ENCODE measurements at places on chromosomes 16 and 17.
A peak's percentile ranks its signal among the peaks of the same experiment; 100 is the strongest.

GRCh38 chr17:65065906-65066305 is 9.4 kb upstream of the GNA13 start:
- no peaks in the 10 kb centered on the region for H3K4me1 ChIP-seq
- no peaks in the 10 kb centered on the region for H3K36me3 ChIP-seq
- H3K4me3 ChIP-seq: no peak overlapping the region
- peaks cover 15% of the 10 kb centered on the region for H3K27me3 ChIP-seq
- DNase-seq: no peak
- H3K27ac ChIP-seq: no peak overlapping the region

DNA sequence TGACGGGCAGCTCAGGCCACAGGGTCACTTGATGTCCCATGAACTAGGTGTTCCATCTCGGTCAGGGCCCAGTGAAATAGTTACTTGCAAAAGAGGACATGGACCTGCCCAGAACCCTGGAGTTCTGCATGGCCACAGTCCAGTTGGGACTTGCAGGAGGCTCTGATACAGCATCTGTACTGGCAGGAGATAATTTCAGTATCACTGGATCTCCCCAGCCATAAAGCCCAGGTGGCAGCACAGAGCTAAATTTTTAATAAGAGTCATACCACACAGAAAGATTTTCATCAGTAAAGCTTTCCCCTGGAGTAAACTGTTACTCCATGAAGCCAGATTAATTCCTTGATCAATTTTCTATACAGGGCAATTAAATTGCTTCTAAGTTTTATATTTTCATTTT is 18.0 kb upstream of the SLC16A5 start:
- H3K27ac ChIP-seq: peak overlapping the region; percentile 68
- H3K36me3 ChIP-seq: peaks cover 2% of the 10 kb centered on the region
- no peaks in the 10 kb centered on the region for H3K27me3 ChIP-seq

- H3K36me3 ChIP-seq: no peaks in the 10 kb centered on the region
- H3K27ac ChIP-seq: no peak overlapping the region
- no peak for DNase-seq
- H3K27me3 ChIP-seq: no peaks in the 10 kb centered on the region
These were observed 118.8 kb downstream of the NLK start for GRCh38 chr17:28161311-28161710.

DNA sequence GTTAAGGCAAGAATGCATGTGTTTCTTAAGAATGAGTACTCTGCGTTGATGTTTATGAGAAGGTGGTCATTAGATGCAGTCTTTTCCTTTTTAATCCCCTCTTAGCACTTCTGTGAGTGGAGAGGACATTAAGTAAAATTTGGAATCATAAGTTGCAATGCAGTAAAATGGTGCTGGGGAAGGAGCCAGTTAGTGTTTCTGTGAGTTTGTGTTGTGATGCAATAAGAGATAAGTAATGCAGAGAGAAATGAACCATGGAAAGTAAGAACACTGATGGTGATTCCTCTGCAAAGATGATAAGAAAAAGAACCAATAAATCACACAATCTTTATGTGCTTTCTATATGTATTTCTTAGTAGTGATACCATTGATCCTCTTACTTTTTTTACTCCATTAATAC is 20.0 kb downstream of the ABHD15 start:
- no peak for DNase-seq
- H3K4me3 ChIP-seq: no peak overlapping the region
- no peaks in the 10 kb centered on the region for H3K27me3 ChIP-seq
- H3K36me3 ChIP-seq: peaks cover 29% of the 10 kb centered on the region
- no peak overlapping the region for H3K27ac ChIP-seq

- H3K4me1 ChIP-seq: peaks cover 14% of the 10 kb centered on the region
- no peak overlapping the region for H3K4me3 ChIP-seq
- no peak overlapping the region for H3K27ac ChIP-seq
- no peaks in the 10 kb centered on the region for H3K36me3 ChIP-seq
These were observed 19.1 kb upstream of the APOH start for GRCh38 chr17:66248285-66248684.

DNA sequence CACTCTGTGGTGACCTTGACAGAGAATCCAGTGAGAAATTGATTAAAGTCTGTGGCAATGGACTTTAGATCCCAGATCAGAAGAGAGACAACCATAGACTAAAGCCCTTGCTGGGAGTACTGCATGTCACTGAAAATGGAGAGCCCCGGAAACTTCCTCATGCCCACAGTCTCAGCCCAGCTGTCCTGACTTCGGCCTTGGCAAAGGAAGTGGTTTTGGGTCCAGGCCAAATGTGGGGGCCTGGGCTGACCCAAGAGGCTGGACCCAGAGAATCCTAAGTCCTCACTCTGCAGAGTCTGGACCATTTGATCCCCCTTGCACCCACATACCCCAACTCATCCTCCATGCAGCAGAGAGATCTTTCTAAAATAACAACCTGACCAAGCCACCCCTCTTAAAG is 4.7 kb upstream of the BEAN1 start:
- DNase-seq: no peak
- no peak overlapping the region for H3K4me3 ChIP-seq
- no peaks in the 10 kb centered on the region for H3K36me3 ChIP-seq
- H3K4me1 ChIP-seq: peaks cover 3% of the 10 kb centered on the region
- H3K27ac ChIP-seq: no peak overlapping the region

DNA sequence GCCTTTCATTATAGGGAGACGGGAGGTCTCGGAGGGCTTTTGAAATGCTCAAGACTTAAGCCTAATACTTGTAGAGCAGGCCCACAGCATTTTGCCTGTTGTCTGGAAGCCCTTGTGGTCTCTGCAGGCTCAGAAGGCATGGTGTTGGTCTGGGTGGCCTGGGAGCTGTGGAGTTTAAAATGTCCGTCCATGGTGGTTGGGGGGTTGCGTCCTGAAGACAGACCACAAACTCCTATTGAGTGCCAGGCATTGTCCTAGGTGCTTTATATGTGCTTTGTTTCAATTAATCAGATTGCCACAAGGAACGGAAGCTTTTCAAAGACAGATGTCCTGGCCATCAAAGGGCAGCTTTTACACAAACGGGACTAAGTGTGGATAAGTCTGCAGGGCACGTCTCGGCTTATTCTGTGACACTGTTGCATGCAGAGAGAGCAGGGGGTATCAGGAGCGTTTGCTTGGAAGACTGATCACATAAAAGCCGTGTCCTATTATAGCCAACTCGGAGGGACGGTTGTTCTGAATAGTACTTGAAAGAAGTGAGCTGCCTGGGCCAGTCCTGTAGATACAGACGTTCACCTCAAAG is 7.8 kb downstream of the NTN1 start:
- no peaks in the 10 kb centered on the region for H3K4me1 ChIP-seq
- H3K27ac ChIP-seq: no peak overlapping the region
- H3K27me3 ChIP-seq: peaks cover 30% of the 10 kb centered on the region
- H3K4me3 ChIP-seq: no peak overlapping the region
- DNase-seq: no peak
- no peaks in the 10 kb centered on the region for H3K36me3 ChIP-seq

DNA sequence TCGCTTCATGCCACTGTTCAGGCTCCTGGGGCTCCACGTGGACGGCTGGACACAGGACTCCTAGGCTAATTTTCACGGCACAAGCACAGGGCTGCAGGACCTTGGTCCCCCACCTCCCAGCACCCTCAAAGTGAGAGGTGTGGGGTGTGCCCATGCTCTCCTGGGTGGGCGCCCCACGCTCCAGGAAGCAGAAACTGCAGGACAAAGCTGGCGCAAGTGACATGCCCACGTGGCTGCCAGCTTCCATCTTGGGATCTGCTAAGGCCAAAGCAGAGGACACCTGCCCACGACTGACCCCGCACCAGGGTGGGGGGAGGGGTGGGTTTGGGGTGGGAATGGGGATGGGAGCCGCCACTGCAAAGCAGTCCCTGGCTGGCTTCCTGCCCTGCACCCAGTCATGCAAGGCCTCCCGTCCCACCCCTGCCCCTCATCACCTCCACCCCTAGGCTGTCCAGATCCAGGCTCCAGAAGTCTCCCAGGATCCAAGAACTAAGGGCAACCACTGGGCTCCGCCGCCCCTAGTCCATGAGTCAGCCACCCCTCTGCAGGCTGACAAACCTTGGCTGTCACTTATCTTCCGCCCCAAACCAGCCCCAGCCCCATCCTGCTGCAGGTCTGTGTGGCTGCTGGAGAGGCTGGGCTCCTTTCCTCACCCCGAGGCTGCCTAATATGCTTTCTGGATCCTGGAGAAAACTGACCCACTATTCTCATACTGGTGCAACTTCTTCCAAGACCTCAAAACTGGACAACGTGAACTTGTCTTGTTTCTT is 11.1 kb downstream of the USP6 start:
- no peaks in the 10 kb centered on the region for H3K4me1 ChIP-seq
- no peak for DNase-seq
- no peaks in the 10 kb centered on the region for H3K36me3 ChIP-seq
- no peak overlapping the region for H3K27ac ChIP-seq

GRCh38 chr17:78716814-78717393 is 65.2 kb downstream of the CYTH1 start:
- peak overlapping the region; percentile 1 for H3K27ac ChIP-seq
- DNase-seq: no peak
- H3K36me3 ChIP-seq: peaks cover 17% of the 10 kb centered on the region
- peak overlapping the region; percentile 13 for H3K4me3 ChIP-seq

DNA sequence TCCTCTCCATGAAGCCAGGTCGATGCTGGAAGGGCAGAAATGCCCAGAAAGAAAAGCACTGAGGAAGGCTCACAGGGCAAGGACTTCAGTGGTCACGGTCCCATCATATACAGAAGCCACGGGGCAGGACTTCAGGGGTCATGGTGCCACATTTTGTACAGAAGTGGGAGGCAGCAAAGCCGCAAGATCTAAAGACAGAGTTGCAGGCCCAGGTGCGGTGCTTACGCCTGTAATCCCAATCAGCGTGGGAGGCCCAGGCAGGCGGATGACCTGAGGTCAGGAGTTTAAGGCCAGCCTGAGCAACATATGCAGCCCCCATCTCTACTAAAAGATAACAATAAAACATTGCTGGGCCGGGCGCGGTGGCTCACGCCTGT is 96.0 kb downstream of the NXN start:
- no peaks in the 10 kb centered on the region for H3K36me3 ChIP-seq
- no peak for DNase-seq
- peaks cover 9% of the 10 kb centered on the region for H3K4me1 ChIP-seq
- no peak overlapping the region for H3K27ac ChIP-seq
- H3K4me3 ChIP-seq: no peak overlapping the region

- no peaks in the 10 kb centered on the region for H3K27me3 ChIP-seq
- no peak overlapping the region for H3K27ac ChIP-seq
- H3K4me3 ChIP-seq: no peak overlapping the region
- no peak for DNase-seq
These were observed 8.5 kb downstream of the PRSS27 start for GRCh38 chr16:2711370-2712062.

DNA sequence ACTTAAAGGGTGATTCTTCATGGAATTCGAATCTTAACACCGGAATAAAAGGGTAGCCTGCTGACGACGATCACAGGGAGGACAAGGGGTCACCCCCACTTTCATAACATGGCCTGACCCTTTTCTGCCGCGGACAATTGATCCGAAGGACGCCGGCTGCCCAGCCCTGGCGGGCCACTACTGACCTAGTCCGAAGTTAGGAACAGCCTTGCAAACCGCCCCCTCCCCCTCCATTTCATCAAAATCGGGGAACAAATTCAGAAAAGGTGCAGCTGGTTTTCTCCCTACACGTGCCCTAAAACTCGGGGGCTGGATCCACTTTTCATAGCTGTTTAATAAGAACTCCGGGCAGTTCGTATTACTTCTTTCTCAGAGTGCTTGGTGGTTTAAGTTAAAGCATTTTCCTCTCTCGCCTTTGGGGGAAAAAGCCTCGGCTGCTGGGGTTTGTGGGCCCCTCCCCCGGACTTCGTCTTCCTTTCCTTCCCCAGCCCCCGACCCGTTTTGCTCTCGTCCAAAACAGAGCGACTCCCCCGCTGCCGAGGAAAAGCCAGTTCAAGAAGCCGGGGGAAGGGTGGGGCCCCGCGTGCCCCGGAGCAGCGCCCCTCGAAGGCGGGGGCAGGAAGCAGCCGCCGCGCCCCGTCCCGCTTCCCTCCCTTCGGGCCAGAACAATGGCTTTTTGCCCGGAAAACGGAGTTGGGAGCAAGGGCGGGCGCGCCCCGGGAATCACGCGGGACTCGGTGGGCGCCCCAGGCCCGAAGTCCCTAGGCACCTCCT is 641 bp upstream of the CBX2 start:
- peaks cover 40% of the 10 kb centered on the region for H3K27me3 ChIP-seq
- DNase-seq: peak; percentile 58
- H3K4me1 ChIP-seq: peaks cover 48% of the 10 kb centered on the region
- H3K4me3 ChIP-seq: peak overlapping the region; percentile 74
- peaks cover 20% of the 10 kb centered on the region for H3K36me3 ChIP-seq

GRCh38 chr17:65593855-65594845 is 32.7 kb upstream of the AXIN2 start:
- no peaks in the 10 kb centered on the region for H3K36me3 ChIP-seq
- peaks cover 2% of the 10 kb centered on the region for H3K27me3 ChIP-seq
- H3K27ac ChIP-seq: no peak overlapping the region
- no peak for DNase-seq
- H3K4me3 ChIP-seq: peak overlapping the region; percentile 63

GRCh38 chr17:67386965-67387551 is 10.0 kb downstream of the PITPNC1 start:
- peaks cover 69% of the 10 kb centered on the region for H3K4me1 ChIP-seq
- H3K4me3 ChIP-seq: no peak overlapping the region
- no peaks in the 10 kb centered on the region for H3K27me3 ChIP-seq
- peak overlapping the region; percentile 17 for H3K27ac ChIP-seq
- peaks cover 54% of the 10 kb centered on the region for H3K36me3 ChIP-seq

GRCh38 chr16:89764711-89765201 is 43.4 kb downstream of the ZNF276 start:
- peak overlapping the region; percentile 62 for H3K4me3 ChIP-seq
- peaks cover 79% of the 10 kb centered on the region for H3K36me3 ChIP-seq
- H3K27me3 ChIP-seq: no peaks in the 10 kb centered on the region
- peak; percentile 76 for DNase-seq

- no peak overlapping the region for H3K27ac ChIP-seq
- H3K36me3 ChIP-seq: no peaks in the 10 kb centered on the region
- DNase-seq: no peak
- H3K27me3 ChIP-seq: no peaks in the 10 kb centered on the region
- H3K4me1 ChIP-seq: no peaks in the 10 kb centered on the region
These were observed 147.1 kb downstream of the TANC2 start for GRCh38 chr17:63113167-63113566.

DNA sequence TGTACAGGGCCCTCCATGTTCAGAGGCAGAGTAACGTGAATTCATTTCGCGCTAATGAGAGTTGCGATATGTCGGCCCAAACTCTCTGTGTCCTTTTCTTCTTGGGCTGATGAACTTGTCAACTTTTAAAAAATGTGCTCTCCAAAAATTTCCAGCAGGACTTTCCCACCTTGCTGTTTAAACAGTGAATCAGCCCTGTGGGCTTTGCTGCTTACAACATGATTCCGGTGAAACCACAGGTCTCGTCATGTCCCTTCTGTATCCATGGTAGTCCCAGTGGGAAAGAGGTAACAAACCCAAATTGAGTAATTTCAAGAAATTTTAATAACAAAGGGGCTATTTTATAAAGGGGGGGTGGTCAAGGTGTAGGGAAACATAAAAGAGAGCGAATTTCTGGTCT is 612.9 kb downstream of the MAF start:
- no peaks in the 10 kb centered on the region for H3K4me1 ChIP-seq
- no peak for DNase-seq
- no peaks in the 10 kb centered on the region for H3K27me3 ChIP-seq
- no peak overlapping the region for H3K27ac ChIP-seq
- H3K36me3 ChIP-seq: no peaks in the 10 kb centered on the region

All from activated CD8-positive, alpha-beta T cell treated with anti-CD3 and anti-CD28 coated beads, Interleukin-2, amount 10 ng/mL, durations not matched to agents 7 days and 5 days (primary cell).